ENCODE measurements at places on chromosomes 5 and 9. TPM values are rescaled to one million over a fixed set of nuclear protein-coding genes. Genes with fewer than 3 reads are reported as not detected.
A peak's percentile ranks its signal among the peaks of the same experiment; 100 is the strongest.

The CREB3 gene
- polyA plus RNA-seq = 29.3 TPM

The SNX30 gene
- 9.1 TPM for polyA plus RNA-seq

The OR4F3 gene
- not detected for polyA plus RNA-seq

DNA sequence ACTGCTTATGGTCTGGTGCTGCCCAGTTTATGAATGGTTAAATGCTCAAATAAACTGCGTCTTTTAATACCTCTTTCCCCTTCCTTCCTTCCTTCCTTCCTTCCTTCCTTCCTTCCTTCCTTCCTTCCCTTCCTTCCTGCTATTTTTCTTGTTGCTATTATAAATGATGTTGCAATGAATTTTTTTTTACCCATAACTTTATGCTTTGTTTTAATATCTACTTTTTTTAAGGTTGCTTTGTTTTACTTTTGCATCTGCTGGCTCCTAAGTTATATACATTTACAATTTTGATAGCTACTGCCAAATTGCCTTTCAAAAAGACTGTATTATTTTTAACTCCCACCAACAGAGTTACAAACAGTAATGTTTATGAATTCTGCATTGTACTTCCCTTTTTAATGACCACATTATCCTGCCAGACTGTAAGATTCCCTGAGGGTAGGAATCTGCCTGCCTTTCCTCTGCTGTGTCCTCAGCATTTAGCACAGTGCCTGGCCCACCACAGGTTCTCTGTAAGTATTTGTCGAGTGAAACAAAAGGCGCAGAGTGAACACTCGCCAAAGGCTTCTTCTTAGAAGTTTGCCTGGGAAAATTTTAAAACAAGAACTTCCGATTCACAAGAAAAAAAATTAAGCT lies 36.9 kb downstream of the KIF4B start:
- DNase-seq = peak; percentile 16

DNA sequence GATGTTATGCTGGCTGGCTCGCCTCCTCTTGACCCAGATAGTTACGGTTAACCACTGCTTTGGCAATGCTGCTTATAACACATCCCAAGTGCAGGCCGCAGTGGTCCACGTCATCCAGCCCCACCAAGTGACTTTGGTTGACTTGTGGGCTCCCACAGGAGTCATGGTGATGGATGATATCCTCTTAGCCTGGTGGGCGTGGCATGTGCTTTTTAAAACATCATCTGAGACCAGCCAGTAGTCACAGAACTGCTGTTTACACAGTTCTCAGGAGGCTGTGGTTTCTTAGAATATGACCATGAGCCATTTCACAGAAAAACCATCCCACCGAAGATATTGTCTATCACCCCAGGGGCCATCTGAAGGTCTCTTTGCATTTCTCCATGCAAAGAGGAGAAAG lies 216.9 kb downstream of the SH3GL2 start:
- no peak for DNase-seq

DNA sequence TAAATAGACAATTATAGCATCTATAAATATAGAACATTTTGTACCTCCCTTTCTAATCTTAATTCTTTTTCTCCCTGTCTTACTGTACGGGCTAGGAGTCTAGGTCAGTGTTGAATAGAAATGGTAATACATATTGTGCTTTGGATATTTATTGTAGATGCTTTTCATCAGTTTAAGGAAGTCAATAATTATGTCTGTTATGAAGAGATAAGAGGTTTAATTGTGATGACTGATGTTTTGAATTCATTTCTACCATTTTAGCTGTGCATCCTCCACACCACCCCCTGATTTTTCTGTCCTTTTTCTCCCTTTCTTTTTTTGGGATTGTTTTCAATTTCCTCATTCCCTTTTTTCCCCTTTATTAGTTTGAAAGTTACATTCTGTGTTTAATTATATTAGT lies 95.8 kb downstream of the DOCK2 start:
- DNase-seq = no peak

DNA sequence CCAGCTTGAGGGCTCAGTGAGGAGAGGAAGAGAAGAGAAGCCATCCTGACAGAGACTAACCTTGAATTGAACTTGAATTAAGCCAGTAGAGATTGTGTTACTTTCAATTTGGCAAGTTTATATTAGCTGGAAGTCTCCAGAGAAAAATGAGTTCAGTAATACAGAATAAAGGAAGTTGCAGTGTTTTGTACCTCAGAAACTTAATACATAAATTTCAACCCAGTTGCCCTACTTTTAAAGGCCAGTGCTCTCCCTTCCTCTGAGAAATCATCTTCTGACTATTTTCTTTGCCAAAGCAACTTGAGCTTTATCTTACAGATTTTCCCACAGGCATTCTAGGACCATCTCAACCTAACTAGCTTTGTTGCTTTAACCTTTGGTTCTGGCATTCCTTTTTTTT lies 231.0 kb upstream of the GAS1 start:
- no peak for DNase-seq
